Mesendoderm (in vitro differentiated cells): ENCODE measurements at places on chromosomes 5 and 9.
A peak's percentile ranks its signal among the peaks of the same experiment; 100 is the strongest.

GRCh38 chr5:79256563-79256962 lies 20.6 kb downstream of the JMY start:
- DNase-seq, result no peak
- H3K4me1 ChIP-seq, result no peaks in the 10 kb centered on the region
- no peak overlapping the region for H3K27ac ChIP-seq
- no peak overlapping the region for H3K4me3 ChIP-seq
- no peaks in the 10 kb centered on the region for H3K36me3 ChIP-seq
- H3K27me3 ChIP-seq, result no peaks in the 10 kb centered on the region

- no peaks in the 10 kb centered on the region for H3K27me3 ChIP-seq
- no peak for DNase-seq
- no peak overlapping the region for H3K4me3 ChIP-seq
- no peaks in the 10 kb centered on the region for H3K36me3 ChIP-seq
Measured at GRCh38 chr9:138083873-138084272, 206.3 kb downstream of the CACNA1B start.

DNA sequence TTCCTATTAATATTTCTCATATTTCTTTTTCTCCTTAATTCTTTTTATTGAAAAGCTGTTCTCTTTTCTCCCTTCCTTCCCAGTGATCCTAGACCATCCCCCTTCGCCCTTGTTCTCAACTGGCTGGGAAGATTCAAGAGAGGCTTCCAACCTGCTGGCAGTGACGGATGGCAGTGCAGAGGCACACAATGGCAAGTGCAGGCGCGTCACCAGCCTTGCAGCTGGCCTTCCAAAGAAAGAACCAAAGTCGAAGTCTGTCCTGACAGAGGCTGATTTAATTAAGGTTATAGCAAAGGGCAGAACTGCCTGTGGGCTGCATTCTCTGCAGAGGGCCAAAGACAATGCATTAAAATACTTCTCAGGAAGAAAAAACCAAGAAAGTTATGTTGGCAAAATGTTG lies 7.4 kb downstream of the CEMIP2 start:
- H3K27ac ChIP-seq, result no peak overlapping the region
- peaks cover 8% of the 10 kb centered on the region for H3K4me1 ChIP-seq
- no peaks in the 10 kb centered on the region for H3K27me3 ChIP-seq
- H3K4me3 ChIP-seq, result no peak overlapping the region
- H3K36me3 ChIP-seq, result no peaks in the 10 kb centered on the region
- peak; percentile 65 for DNase-seq

DNA sequence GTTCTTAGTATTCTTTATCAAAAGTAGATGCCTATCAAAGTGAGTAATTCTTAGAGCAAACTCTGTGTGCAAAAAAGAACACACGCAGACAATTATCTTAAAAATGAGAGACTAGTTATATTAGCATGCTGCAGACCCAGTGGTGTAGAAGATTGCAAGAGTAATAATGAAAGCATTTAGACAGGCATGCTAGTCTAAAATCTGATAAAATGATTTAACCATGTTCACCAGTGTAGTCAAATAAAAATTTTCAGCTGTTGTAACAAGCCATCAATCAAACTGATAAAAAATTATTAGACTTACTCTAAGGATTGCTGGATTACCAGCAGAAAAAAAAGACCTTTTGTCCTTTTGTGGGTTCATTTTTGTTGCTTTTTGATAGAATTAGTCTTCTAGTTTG lies 241.9 kb upstream of the TLE4 start:
- DNase-seq, result no peak
- no peaks in the 10 kb centered on the region for H3K36me3 ChIP-seq
- H3K4me3 ChIP-seq, result no peak overlapping the region
- H3K4me1 ChIP-seq, result no peaks in the 10 kb centered on the region
- H3K27me3 ChIP-seq, result no peaks in the 10 kb centered on the region

DNA sequence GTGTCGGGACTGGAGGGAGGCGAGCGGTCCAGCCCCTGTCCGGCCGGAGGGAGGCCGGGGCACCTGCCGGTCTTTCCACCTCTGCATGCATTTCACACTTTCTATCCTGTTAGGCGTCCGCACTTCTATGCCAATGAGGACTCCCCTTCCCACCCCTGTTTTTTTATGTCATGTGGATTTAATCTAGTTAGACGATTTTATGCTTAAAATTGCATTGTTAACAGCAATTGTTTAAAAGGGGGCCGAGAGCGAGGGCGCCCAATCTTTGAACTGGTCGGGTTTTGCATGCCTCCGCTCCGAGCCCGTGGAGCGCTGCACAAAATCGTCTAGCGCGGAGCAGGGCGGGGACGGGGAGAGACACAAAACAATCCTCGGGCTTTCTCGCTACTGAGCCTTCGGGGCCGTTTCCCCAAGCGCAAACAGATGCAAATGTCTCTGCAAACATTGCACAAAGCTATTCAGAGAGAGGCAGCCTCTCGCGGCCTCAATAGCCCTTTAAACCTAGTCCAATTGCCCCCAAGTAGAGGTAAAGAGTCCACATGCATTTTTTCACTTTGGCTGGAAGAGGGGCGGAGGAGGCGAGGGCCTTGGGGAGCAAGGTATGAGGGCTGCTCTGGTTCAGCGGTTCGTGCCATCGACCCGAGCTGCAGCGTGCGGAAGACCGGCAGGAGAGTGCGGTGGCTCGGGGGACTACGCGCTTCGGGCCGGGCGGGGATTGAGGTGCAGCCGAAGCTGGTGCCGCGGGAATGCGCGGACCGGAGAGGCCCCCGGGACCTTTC lies 37.5 kb upstream of the TIFAB start:
- no peaks in the 10 kb centered on the region for H3K36me3 ChIP-seq
- peaks cover 80% of the 10 kb centered on the region for H3K27me3 ChIP-seq
- no peaks in the 10 kb centered on the region for H3K4me1 ChIP-seq
- no peak overlapping the region for H3K27ac ChIP-seq

GRCh38 chr9:6188466-6188865 lies 27.1 kb upstream of the IL33 start:
- no peak overlapping the region for H3K27ac ChIP-seq
- H3K4me3 ChIP-seq, result no peak overlapping the region
- H3K36me3 ChIP-seq, result no peaks in the 10 kb centered on the region
- H3K4me1 ChIP-seq, result no peaks in the 10 kb centered on the region
- DNase-seq, result no peak

DNA sequence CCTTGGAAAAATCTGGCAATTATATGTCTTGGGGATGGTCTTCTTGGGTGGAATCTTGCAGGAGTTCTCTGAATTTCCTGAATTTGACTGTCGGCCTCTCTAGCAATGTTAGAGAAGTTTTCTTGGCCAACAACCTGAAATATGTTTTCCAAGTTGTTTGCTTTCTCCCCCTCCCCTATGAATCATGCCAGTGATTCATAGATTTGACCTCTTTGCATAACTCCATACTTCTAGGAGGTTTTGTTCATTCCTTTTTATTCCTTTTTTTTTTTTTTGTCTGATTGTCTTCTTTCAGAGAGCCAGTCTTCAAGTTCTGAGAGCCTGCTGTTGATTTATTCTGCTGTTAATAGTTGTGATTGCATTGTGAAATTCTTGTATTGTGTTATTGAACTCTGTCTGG lies 56.7 kb upstream of the SLC44A1 start:
- H3K4me1 ChIP-seq, result no peaks in the 10 kb centered on the region
- H3K36me3 ChIP-seq, result no peaks in the 10 kb centered on the region
- no peaks in the 10 kb centered on the region for H3K27me3 ChIP-seq
- H3K27ac ChIP-seq, result no peak overlapping the region
- no peak overlapping the region for H3K4me3 ChIP-seq

- no peak for DNase-seq
- H3K27me3 ChIP-seq, result no peaks in the 10 kb centered on the region
- no peaks in the 10 kb centered on the region for H3K36me3 ChIP-seq
- H3K4me1 ChIP-seq, result no peaks in the 10 kb centered on the region
- no peak overlapping the region for H3K27ac ChIP-seq
Measured at GRCh38 chr9:74403581-74403980, 93.6 kb upstream of the RORB start.

DNA sequence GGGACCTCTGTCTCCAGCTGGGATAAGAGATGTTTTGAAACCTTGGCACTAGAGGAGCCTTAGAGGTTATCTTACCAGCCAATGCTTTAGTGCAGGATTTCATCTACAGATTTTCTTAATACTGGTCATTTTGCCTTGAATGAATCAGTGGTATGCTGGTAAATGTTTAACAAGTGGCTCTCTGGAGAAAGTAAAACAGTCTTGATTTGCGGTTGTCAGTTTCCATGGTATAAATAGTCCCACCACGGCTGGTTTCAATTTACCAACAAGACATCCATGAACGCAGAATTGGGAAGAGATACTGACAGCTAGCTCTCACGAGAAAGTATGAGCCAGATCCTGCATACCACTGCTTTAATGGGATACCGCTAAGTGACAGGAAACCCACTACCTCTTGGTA lies 56.7 kb upstream of the CXCL14 start:
- H3K4me3 ChIP-seq, result no peak overlapping the region
- H3K27ac ChIP-seq, result no peak overlapping the region
- no peaks in the 10 kb centered on the region for H3K27me3 ChIP-seq
- no peaks in the 10 kb centered on the region for H3K4me1 ChIP-seq
- H3K36me3 ChIP-seq, result no peaks in the 10 kb centered on the region

DNA sequence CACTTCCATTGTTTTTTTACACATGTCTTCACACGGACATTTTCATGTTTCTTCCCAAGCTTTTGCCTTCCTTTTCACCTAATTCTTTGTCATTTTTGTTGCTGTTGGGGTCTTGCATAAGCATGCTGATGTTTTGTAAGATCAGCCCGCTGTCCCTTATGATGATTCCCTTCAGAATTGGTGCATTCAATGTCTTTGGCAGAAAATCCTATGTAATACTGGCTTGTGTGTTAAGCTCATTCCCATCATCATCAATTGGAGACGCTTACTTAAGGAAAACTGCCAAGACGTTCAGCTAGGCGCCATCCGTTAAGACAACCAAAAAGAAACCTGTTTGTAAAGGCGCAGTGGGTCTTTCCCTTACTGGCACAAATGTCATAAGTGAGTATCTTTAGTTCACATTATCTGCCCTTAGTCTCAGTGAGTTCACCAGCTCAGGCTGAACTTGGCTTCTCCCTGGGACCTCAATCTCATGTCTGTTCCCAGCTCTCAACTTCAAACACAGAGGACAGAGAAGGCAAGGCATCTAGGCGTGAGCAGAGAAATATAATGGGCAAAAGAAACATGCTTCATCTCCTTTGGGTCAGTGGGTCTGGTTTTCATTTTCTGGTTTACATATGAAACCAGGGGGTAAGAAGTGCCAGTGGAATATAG lies 97.9 kb downstream of the EFNA5 start:
- no peaks in the 10 kb centered on the region for H3K36me3 ChIP-seq
- peaks cover 35% of the 10 kb centered on the region for H3K4me1 ChIP-seq
- no peak overlapping the region for H3K27ac ChIP-seq
- H3K4me3 ChIP-seq, result no peak overlapping the region

- H3K4me3 ChIP-seq, result no peak overlapping the region
- no peaks in the 10 kb centered on the region for H3K4me1 ChIP-seq
- no peak overlapping the region for H3K27ac ChIP-seq
- no peak for DNase-seq
Measured at GRCh38 chr9:130114741-130115140, 57.5 kb upstream of the NCS1 start.

DNA sequence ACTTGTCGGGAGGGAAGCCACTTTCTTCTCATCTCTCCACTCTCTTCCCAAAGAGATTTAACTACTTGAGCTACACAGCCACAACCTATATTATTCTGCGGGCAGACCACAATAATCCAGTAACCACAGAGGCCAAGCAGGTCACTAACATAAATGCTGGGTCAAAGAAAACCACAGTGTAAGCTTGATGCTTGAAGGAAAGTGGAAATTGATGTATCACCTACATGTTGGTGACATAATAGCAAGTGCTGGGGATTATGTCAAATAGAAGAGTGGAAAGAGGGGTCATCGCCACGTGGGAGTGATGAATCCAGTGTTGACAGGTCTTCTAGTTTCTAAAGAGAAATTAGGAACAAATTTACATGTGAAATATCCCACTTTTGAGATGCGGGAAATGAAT lies 40.9 kb downstream of the RFK start:
- H3K27ac ChIP-seq, result no peak overlapping the region
- H3K36me3 ChIP-seq, result no peaks in the 10 kb centered on the region
- no peaks in the 10 kb centered on the region for H3K4me1 ChIP-seq

GRCh38 chr5:179161901-179162300 lies 101.7 kb downstream of the ZNF354C start:
- H3K36me3 ChIP-seq, result no peaks in the 10 kb centered on the region
- no peaks in the 10 kb centered on the region for H3K27me3 ChIP-seq
- H3K4me1 ChIP-seq, result no peaks in the 10 kb centered on the region
- H3K27ac ChIP-seq, result no peak overlapping the region

GRCh38 chr5:173859408-173860159 lies 28.6 kb upstream of the CPEB4 start:
- H3K36me3 ChIP-seq, result no peaks in the 10 kb centered on the region
- H3K27me3 ChIP-seq, result no peaks in the 10 kb centered on the region
- H3K27ac ChIP-seq, result no peak overlapping the region
- H3K4me1 ChIP-seq, result peaks cover 5% of the 10 kb centered on the region

DNA sequence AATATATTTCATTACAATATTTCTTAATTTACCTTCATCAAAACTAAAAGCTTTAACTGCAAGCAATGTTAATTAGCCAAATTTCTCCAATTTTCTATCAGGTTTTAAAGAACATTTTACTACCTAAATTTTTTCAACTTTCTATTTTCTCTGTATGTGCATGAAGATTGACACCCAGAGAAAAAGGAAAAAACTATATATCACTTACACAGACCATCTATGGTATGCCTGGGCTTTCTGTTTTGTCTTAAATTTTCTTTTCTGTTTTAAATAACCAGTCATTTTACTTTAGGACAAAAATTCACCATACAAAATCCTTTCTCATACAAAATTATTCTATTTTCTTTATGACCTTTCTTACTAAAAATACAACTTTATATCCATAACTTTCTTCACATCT lies 13.8 kb upstream of the IL7R start:
- peak; percentile 21 for DNase-seq
- no peaks in the 10 kb centered on the region for H3K36me3 ChIP-seq
- no peak overlapping the region for H3K4me3 ChIP-seq
- H3K27me3 ChIP-seq, result no peaks in the 10 kb centered on the region
- no peaks in the 10 kb centered on the region for H3K4me1 ChIP-seq

DNA sequence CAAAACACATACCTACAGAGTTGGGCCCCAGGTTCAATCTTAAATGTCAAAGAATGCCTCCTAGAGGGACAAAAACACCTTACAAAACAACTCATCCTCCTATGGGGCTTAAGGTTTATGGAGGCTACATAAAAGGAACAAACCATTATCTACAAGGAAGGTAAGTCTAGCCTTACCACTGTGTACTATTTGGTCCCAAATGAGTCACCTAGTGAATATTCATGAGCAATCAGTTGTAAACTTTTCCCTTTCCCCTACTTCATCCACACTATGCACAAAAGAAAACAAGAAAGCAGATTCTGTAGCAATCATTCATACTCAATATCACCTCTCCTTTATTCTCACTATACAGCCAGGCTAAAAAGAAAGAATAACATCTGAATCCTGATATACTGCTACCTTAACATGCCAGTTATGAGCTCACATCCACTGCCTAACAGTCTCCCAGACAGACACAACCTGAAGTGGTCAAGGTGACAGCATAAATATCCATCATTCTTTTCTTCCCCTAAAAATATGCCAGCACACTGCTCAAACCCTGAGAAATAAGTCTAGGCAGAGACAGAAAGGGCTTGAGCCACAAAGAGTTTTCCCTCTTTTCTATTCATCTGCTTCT lies 6.2 kb downstream of the OXCT1 start:
- H3K27me3 ChIP-seq, result no peaks in the 10 kb centered on the region
- H3K27ac ChIP-seq, result no peak overlapping the region
- no peaks in the 10 kb centered on the region for H3K36me3 ChIP-seq
- no peak for DNase-seq
- no peak overlapping the region for H3K4me3 ChIP-seq
- H3K4me1 ChIP-seq, result no peaks in the 10 kb centered on the region

- H3K4me1 ChIP-seq, result no peaks in the 10 kb centered on the region
- H3K36me3 ChIP-seq, result no peaks in the 10 kb centered on the region
- H3K27me3 ChIP-seq, result no peaks in the 10 kb centered on the region
- H3K27ac ChIP-seq, result no peak overlapping the region
Measured at GRCh38 chr5:57575839-57576238, 93.2 kb upstream of the ACTBL2 start.
